Effector CD4-positive, alpha-beta T cell (primary cell): ENCODE measurements at places on chromosomes 6 and 20.

GRCh38 chr20:32079655-32080109 is 27.6 kb downstream of the HCK start:
- no peak for DNase-seq

GRCh38 chr20:47854687-47855212 is 69.5 kb upstream of the SULF2 start:
- no peak for DNase-seq

DNA sequence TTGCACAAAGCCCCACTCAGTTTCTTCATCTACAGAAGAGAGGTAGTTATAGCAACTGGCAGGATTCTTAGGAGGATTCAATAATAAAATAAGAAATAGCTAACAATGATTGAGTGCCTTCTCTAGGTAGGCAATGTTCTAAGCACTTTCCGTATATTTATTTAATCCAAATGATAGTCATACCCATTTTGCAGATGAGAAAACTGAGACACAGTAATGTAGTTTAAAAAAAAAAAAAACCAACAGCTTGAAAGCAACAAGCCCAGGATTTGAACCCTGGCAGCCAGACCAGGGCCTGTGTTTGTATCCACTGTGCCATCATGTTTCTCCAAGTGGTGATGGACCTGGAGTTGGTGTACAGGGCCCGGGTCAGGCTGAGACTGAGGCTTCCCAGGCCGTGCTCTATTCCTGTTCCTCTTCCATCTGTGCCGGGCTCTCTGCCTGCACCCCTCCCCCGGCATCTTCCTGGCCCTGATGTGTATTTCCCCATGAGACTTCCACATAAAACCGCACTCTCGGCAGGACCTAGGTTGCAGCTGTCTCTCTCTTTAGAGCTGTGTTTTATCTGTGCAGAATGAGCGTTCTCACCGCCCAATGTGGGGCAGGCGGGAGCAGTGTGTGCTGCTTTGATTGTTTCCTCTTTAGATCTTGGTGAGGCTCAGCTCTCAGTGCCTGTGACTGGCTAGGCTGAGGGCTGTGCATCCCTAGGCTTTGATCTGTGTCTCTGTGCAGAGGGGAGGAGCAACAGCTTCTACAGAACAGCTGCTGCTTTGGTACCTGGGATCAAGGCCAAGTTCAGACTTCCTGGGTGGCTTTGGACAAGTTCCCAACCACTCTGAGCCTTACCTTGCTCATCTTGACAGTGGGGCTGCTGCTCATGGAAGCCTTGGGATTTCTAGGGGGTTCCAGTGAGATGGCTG is 49.5 kb downstream of the TOX2 start:
- peak; percentile 29 for DNase-seq

GRCh38 chr20:31731321-31731717 is 7.8 kb upstream of the TPX2 start:
- no peak for DNase-seq

- DNase-seq: no peak
These were observed 83.1 kb downstream of the KCNB1 start for GRCh38 chr20:49399329-49399728.

- no peak for DNase-seq
These were observed 6.1 kb downstream of the GPR31 start for GRCh38 chr6:167151648-167152047.

DNA sequence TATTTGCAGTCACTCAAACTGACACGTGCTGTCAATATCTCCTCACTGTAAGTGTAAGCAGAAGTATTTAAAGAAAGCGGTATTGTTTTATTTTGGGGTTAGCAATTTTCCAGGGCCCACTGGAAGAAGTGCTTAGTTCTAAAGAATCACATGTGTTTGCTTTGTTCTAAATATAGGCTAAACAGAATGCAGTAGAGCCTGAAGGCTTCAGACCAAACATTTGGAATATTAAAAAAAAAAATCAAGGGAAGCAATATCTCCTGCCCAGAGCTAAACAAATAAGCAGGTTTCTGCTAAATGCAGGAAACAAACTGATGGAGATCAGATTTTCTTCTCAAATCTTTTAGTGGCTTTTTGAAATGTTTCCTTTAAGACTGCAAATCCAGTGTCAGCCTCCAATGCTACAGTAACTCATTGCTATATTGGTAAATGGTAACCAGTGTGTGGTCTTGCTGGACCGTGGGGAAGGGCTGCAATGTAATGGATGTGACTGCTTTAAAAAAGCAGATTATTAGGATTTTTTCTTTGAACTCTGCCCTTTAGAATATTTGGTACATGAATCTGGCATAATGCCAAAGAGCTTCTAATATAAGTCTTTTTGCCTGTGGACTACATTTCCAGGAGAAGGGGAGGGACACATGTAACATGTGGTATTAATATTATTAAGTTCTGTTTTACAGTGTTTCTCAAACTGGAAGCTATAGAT is 317.1 kb upstream of the FERMT1 start:
- no peak for DNase-seq

- DNase-seq: no peak
These were observed 12.9 kb downstream of the IPCEF1 start for GRCh38 chr6:154343473-154344308.

DNA sequence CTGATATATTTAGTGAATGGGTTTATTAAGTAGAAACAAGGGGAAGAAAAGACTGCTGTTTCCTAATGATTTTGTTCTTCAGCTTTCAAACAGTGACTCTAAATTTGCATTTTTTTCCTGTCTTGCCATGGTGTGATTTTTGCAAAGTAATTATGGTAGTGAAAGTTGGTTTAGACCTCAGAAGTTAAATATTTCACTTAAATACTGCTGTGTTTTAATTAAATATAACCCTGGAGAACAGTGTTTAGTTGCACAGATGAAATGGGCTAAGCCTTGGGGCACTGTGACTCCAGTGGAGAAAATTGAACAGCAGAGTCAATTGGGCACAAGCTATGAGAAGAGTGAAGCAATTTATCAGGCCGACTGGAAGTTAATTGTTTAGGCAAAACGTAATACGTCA is 111.1 kb upstream of the MCHR2 start:
- no peak for DNase-seq

DNA sequence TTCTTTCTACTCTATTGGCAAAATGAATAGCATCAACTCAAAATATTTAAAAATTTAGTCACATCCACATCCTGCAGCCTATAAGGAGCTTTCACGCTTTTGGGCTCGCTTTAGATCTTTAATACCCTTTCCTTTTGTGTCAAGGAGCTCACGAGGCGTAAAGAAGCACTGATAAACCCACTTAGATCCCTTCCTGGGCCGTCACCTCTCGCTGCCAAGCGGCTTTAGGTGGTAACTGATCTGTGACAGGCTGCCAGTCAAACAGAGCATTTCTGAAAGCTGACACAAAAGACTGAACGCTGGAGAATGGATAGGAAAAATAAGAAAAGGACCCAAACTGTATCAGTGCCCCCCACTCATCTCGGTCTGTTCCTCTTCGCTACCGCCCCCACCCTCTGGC is 385.7 kb upstream of the MMS22L start:
- DNase-seq: no peak

GRCh38 chr6:131293472-131293911 is 158.2 kb downstream of the AKAP7 start:
- no peak for DNase-seq

DNA sequence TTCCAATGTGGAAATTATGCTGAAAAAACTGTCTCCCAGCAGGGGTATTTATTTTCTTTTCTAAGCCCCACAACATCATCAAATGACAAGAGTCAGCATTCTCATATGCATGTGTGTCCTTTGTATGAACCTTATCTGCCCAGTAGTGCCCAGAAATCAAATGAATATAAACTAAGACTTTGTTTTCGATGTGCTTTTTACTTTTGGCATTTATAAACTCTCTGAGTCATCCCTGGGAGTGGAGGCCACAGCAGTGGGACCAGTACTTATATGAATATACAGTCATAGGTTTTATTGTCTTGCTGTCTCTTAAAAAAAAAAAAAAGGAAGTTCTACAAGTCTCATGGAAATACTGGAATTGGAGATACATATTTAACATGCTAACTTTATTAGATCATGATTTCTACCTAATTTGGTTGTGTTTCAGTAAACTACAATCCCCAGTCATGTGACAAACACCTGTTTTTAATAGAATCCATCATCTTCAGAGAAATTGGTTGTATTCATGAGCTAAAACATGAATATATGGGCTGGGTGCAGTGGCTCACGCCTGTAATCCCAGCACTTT is 99.2 kb upstream of the TMEM181 start:
- no peak for DNase-seq

- DNase-seq: no peak
These were observed 68.7 kb upstream of the TAB2 start for GRCh38 chr6:149248693-149249369.

GRCh38 chr20:1417273-1417672 is 24.4 kb upstream of the FKBP1A start:
- no peak for DNase-seq

- no peak for DNase-seq
These were observed 226.3 kb upstream of the RGS17 start for GRCh38 chr6:153357391-153357790.

DNA sequence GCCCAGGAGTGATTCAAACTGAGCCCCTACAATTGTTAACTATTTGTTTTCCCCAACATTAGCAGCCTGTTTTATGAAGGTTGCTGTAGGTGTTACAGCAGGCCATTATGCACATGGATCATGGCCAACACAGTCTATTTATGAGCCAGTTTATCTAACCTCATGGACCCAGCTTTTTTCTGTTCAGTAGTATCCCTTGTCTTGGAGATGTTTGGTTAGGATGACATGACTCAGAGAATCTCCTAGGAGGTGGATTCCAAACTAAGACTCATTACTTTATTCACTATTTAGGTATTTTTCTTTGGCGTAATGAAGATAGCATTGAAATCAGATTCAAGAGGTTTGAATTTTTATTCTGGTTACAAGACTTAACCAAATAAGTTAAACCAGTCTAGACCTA is 62.8 kb upstream of the TFB1M start:
- no peak for DNase-seq

GRCh38 chr6:167143041-167143440 is 14.7 kb downstream of the GPR31 start:
- DNase-seq: no peak

- no peak for DNase-seq
These were observed 185.7 kb upstream of the FLRT3 start for GRCh38 chr20:14523090-14523489.

DNA sequence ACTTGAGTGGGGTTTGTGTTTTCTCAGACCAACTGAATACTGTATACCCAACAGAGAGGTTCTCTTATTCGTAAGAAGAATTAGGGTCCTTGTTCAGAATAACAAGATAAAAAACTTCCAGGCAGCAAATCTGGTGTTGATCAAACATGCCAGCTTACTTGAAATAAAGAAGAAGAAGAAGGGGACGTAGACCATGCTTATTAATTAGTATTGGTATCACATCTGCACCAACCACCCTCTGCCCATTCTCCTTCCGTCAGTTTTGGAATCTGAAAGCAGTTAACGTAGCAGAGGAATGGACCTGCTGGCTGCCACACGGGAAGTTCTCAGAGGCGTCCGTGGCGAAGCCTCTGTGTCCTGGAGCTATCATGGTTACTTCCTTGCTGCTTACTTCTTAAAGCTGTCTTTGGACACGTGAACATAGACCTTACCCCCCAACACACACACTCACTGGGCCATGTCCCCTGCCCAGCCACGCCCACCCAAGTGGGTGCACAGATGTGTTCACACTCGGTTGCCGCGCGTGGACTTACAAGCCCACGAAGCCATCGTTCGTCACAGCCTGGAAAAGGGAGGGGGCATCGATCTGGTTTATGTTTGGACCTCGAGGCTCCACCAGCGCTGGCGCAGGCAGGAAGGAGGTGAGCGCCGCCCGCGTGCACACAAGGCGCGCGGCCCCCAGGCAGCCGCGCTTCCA is 4.1 kb upstream of the DLL1 start:
- DNase-seq: no peak

DNA sequence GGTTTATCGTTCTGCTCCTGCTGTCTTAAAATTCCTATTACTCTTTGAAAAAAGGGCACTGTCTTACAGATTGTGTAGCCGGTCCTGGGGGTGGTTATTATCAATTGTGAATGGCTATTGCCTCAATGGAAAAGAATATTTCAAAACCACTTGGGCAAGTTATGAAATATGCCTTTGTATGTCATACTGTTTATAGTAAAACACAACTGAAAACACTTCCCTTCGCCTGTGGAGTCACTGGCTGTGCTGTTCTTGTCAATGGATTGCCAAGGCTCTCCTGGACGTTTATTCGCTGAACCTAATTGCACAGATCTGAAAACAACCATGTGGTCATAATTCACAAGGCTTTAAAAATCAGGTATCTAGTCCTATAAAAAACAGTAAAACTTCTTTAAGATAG is 47.8 kb upstream of the TAGAP start:
- DNase-seq: no peak

DNA sequence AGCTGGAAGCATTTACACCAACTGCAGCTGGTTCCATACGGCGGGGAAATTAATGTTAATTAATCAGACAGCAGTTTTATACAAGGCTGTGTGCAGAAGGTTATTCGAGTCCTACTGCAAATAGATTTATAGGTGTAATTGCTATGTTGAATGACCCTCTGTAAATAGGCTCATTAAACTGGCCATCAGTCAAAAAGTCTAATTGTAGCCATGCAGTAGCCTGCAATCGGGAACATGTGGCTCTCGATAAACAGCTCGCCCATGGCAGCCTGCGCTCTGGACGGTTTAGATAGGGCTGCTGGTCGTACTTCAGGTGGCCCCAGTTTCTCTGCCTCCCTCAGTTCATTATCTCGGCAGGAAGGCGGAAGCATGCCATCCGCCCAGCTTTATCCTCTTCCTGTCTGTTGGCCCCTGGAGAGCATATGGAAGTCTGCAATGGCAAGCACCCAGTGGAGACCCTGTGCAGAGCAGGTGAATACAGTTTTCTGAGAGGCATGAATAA is 143.2 kb downstream of the MBOAT1 start:
- no peak for DNase-seq

GRCh38 chr6:41045664-41046063 is 3.4 kb downstream of the TSPO2 start:
- DNase-seq: no peak

DNA sequence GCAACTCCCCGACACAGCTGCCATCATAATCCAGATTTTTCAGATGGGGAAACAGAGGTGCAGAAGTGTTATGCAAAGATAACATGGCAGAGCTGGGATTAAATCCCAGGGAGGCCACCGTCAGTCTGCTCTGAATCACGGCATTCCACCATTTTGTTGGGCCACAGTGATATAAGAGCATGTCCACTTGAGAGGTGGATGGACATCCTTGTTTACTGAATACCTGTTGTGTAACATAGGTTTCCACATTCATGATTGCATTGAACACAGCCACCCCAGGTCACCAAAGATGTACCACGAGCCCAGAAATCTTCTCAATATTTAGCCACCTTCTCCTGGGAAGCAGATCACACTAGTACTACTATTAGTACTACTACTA is 191.5 kb downstream of the LRFN2 start:
- no peak for DNase-seq

DNA sequence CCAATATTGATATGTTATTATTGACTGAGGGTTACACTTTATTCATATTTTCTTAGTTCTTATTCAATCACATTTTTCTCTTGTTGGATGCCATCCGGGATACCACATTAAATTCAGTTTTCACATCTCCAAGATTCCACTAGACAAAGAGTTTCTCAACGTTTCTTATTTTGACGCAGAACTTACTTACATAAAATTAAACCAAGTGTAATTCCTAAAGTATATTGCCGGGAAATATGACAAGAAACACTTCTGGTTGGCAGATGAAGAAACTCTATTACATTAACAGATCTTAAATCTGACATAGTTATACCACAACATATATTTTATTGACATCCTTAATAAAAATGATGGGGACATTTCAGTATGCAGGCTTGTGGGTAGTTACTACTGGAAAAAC is 47.3 kb upstream of the THBS2 start:
- DNase-seq: no peak

GRCh38 chr6:132498638-132499037 is 14.3 kb downstream of the STX7 start:
- DNase-seq: no peak
